ENCODE measurements at places on chromosomes 12 and 14.
A peak's percentile ranks its signal among the peaks of the same experiment; 100 is the strongest.

DNA sequence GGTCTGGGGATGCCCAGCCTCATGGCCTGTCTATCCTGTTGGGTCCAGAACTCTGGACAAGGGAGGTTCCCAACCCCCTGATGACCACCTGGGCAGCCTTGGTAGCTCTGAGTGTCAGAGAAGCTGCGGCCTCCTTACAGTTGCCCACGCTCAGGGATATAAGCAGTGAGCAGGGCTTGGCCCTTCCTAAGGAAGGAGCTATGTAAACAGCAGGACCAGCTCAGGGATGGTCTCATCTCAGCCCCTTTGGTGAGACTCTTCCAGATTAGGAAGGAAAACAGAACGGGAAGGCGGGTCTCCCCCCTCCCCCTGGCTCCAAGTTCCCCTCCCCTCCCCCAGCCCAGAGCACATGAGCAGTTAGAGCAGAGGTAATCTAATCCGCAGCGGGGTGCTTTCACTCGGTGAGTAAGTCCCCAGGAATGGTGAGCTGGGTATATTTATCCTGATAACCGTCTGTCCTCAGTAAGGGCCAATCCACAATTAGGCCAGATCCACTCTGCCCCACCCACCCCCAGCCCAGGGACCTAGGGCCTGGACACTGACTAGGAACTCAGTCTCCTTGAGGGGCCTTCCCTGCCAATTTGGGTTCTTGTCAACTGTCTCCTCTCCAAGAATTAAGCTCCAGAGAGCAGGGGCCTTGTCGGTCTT is 29.5 kb upstream of the RPLP0 start:
- peak; percentile 93 for DNase-seq

DNA sequence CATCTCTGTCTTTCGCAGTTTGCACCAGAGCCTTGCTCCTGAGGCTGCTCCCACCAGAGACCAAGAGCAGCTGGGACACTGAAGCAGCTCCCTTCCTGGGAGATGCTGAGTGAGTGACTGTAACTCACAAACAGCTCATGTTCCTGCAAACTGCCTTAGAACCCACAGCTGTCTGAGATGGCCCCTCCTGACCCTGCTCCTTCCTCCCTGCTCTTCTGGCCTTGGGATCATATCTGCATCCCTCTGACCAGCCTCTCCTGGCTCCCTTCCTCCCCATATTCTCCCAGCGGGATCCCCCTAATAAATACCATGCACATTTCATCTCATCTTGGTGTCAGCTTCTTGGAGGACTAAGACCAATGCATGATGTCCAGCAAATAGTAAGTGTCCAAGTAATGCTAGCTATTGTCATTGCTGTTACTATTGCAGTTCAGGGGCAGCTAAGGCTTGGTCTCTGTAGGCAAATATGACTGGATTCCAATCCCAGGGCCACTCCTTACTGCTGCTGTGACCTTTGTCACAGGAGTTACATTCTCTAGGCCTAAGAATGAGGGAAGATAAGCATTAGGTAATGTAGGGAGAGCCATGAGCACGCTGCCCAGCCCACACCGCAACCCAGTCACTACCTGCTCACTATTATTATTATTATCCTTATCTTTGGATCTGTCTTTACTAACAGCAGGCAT is 47.9 kb downstream of the SYNE3 start:
- DNase-seq = no peak

DNA sequence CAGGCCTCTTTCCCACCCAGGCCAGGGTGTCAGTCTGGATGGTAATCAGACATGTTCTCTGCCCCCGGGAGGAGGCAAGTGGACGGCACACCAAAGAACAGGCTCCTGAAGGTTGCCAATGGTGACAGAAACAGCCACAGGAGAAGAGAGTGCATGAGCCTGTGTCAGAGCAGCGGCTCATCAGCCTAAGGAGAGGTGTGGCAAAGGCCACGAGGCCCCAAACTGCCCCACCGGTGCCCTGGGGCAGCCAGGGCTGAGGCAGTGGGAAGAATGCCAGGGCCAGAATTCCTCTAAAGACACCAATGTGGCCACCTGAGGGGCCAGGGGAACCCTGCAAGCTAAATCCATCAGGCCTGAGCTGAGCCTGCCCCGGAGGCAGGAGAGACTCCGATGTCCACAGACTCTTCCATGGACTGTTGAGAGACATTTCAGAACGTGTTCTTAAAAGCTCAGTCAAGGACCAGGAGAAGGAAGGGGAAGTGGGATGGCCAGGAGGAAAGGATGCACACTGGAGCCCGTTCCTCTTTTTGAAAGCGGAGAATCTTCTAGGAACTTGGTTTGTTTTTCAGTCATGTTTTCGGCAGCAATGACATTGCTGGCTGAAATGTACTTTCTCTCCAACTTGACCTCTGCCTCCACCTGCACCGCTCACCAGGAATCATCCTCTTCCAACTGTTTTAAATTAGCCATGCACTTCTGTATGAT is 176.3 kb upstream of the FKBP4 start:
- DNase-seq = no peak

DNA sequence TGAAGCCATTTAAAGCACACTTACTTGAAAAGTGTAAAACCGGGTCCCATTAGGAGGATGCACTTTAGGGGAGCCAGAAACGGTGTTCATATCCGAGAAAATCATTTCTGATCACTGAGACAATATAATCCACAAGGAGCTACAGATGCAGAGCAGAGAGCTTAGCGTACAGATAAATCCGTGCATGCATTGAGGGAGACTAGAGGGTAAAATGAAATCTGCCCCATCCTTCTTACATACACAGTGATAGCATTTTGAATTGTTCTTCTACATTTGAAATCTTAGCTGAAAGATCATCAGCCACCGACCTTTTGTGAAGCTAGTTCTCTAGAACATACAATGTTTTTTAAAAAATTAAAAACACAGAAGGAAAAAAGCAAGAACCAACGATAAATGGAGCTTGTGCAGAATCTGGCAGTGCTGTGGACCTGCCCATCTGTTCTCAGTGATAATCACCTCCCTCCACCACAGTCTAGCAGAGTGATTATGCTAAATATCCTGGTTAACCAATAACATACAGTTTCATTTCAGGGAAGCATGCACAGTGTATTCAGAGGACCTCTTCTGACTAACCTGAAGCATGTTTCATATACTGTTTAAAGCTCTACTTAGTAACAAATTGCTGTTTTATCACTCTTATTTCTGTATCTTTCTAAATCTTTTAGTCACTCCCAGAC is 161.1 kb downstream of the PPFIA2 start:
- peak; percentile 80 for DNase-seq

GRCh38 chr14:24984846-24985589 is 64.9 kb downstream of the STXBP6 start:
- DNase-seq = no peak

- DNase-seq = no peak
Measured at GRCh38 chr12:10554756-10555481, 49.2 kb downstream of the EIF2S3B start.
